ENCODE measurements at places on chromosomes 3 and 15.

GRCh38 chr3:177676148-177676547 is 478.9 kb upstream of the TBL1XR1 start:
- DNase-seq, result no peak

GRCh38 chr3:10305331-10305902 is 12.7 kb upstream of the GHRL start:
- no peak for DNase-seq

- DNase-seq, result no peak
Observed at GRCh38 chr3:27290760-27291159, 78.4 kb downstream of the NEK10 start.

DNA sequence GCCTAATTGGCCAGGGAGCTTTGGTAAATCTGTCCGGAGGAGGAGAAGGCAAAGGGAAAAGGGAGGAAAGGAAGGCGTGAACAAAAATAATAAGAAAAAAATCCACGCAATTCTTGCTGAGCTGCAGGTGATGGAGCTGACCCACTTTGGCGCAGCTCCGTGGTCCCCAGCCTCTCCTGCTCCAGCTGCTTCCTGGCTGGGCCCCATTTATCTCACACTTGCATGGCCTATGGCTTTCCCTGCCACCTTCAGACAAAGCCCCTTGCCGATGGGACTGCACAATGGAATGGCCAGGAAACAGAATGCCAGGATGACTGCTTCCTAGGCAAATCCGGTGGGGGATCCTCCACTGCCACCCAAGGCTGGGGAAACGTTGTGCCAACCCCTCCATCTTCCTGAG is 6.9 kb downstream of the INSYN1 start:
- no peak for DNase-seq

DNA sequence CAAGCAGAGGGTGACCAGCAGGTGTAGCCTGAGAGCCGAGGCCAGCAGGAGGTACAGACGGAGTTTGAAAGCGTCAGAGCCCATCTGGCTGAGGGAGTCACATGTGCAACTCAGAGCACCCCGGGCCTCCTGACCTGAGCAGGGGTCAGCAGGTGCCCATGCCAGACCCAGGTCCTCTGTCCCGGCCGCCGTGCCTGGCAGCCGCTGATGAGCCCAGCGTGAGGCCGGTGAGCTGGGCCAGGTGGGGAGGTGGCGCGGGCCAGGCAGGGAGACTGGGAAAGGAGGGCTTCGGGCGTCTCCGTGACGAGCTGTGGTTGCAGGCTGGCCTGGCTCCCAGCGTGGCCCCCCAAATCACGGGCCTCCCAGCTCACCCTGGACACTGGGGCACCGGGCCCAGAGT is 130.9 kb downstream of the CHSY1 start:
- DNase-seq, result no peak

GRCh38 chr3:146625186-146625775 is 20.1 kb upstream of the PLSCR5 start:
- DNase-seq, result no peak

- peak; percentile 49 for DNase-seq
Observed at GRCh38 chr15:40763801-40764628, at the start of gene GCHFR. TSS of gene GCHFR (plus strand) at chr15:40764068. CDS start at chr15:40764181, 113 bp downstream.

DNA sequence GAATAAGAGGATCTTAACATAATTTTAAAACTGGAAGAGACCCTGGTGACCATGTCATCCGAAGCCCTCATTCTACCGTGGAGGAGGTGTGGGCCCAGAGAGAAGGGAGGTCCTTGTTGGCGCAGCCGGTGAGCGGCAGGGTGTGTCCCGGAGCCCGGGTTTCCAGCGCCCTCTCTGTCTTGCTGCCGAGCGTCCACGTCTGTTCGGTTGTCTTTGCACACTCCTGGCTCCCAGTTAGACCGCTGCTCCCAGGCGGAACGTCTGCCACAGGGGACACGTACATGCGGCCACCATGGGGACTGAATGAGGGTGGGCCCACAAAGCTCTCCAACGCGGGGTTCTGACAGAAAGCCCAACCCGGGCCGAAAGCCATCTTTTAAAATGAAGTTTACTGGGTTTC is 6.6 kb upstream of the MUC4 start:
- DNase-seq, result no peak
